Suppressor macrophage treated with lipopolysaccharide for 4 hours (primary cell): ENCODE measurements at places on chromosomes 5 and 9.

DNA sequence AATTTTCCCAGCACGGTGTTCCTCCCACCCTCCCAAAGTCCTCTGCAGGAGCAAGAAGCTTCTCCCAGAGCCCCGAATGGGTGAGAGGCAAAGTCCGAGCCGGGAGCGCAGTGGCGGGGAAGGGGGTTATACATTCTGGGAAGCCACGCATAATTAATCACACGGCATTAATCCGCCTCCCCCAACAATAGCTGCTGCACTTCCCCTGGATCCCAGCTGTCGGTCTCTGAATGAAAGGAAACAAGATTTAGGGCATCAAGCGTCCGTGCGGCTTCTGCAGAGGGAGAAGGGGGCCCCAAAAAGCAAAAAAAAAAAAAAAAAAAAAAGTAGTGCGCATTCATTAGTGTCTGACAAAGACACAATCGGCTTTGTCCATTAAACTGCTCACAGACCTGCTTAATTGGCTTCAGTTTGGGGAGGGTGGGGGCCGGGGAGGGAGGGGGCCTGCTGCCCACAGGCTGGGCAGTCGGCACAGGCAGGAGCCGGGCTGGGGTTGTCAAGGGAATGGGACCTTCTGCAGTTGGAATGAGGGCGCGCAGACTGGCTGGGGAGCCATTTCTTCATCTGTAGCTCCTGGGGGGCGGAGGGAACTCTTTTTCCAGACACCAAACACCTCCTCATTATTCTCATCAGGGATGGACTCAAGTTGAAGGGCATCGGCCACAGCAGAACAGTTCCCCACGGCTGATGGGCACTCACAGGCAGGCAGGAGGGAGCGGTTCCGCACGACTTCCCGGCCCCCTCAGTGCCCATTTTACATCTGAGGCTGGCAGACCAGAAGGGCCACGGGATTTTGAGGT, 3.4 kb downstream of the NOTCH1 start:
- DNase-seq = no peak

DNA sequence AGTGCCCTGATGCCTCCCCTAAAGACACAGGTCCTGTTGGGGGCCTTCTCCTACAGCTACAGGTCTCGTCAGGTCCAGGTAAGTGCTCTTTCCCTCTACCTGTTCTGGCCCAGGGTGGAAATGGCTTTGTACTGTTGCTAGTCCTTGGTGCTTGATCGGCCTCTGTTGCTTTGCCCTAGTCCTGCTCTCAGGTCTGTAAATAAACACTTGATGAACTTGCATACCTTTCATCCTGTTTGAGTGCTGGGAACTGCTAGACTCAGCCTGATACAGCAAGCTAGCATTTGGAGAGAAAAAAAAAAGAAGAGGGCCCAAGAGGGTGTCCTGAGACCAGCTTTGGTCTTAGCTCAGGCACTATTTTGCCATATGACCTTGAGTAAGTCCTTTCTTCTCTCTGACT, 21.8 kb upstream of the ZNF618 start:
- DNase-seq = no peak

DNA sequence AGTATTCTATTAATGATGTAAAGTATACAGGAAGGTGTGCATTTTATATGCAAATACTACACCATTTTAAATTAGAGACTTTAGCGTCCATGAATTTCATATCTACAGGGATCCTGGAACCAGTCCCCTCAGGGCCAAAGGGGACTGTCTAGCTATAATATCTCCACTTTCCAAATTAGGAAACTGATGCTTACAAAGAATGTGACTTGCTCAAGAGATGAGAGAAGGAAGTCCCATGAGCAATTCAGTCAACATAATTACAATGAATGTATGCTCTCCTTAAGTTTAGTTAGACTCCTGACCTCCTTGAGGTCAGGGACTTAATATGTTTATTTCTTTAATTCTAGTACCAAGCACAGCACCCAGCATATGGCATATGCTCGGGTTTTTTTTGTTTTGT, 23.7 kb downstream of the NIPBL start:
- DNase-seq = peak; percentile 59

GRCh38 chr9:30536494-30536893, 1847.9 kb upstream of the ACO1 start:
- no peak for DNase-seq

- peak; percentile 8 for DNase-seq
These were observed 3.1 kb upstream of the UNC13B start for GRCh38 chr9:35158501-35159280.

DNA sequence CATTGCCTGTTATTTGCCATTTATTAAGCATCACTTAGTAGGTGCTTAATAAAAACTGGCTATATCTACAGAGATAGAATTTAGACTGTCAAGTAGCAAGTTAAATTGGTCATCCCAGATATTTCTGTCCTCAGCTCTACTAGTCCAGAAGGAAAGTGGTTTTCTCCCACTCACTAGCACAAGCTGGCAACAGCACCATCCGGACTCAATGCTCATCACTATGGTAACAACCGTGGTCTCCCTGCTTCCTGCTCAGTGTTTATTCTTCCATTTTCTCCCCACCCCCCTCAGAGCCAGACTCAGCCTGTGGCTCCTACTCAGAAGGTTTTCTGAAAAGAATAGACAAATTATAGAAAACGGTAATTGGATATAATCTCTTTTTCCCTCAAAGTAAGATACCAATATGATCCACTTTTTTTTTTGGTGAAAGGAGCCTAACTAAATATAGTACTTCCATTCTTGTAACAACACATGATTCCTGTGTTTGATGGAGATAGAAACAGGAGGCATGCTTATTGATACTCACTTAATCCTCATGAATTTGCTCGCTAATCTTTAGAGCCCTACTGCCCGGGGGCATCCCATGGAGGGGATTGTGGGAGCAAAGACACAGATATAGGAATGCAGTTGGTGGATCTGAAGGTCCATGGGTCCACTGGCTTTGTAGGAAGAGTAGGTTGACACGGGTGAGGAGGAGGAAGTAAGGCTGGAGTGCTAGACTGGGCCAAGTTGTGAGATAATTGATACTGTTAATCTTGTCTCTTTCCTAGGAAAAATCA, 191.4 kb downstream of the MAN2A1 start:
- DNase-seq = no peak

- no peak for DNase-seq
These were observed 297.6 kb downstream of the NTRK2 start for GRCh38 chr9:84966876-84967830.

- no peak for DNase-seq
These were observed 141.0 kb downstream of the ST8SIA4 start for GRCh38 chr5:100762108-100762507.

- DNase-seq = no peak
These were observed 259.8 kb upstream of the IRX4 start for GRCh38 chr5:2142456-2142954.

DNA sequence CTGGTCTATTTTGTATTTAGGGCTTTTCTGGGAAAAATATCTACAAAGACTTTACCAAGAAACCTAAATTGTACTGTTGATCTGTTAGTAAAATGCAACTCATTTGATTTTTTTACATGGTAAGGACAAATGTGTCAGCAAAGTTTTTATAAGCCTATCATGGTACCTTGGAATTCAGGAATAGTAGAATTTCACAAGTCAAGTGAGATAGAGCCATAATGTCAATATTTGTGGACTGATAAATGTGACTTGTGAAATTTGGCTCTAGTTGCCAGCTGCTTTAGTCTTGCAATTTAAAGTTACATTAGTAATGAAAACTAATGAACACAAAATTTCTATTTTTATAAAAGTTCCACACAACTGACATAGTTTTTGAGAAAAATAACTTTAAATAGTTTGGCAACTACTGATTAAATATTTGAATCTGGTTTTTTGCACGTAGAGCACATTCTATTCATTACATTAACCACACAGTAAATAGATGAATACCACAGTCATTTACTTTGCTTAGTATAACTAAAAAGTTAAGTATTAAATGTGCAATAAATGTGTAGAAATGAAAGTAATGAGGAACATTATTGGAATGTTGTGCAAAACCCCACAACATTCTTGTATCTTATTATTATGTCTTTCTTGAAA, 41.2 kb upstream of the RIOK2 start:
- DNase-seq = no peak

DNA sequence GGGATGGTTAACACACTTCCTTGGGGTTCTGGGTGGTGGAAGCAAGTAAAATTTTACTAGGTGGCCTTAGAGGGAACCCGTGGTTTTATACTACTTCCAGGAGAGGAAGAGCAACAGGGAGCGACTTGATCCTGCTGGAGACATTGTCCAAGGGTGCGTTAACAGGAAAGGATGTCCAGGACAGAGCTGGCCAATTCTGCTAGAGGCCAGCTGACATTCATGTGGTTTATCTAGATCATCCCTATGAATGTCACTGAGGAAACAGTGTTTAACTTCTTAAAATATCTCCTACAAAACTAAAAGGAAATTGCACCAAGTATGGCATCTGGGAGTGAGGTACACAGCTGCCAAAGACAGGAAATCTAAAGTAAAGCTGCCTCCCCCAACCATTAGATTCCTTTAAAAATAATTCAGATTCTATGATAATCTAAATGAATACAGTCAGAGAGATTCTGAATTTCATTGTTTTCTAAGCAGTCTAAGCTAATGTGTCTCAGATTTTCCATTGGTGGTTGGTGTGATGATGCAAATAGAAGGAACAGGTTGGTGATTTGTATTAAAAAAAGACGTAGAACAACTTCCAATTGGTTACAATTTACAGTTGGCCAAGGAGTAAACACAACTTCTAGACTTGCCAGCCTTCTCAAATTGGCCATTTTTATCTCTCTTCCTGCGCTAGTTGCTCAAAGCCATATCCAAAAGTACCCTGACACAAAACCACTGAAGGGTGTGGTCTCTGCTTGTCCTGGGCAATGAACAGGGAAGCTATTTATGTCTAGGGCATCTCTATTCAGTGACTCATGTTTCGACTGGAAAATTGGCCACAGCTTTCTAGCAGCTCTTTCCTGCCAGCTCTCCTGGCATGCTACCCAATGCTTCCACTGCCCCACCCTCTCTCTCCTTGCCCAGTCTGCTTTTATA, 574.7 kb upstream of the MEF2C start:
- DNase-seq = peak; percentile 33

GRCh38 chr5:34916518-34916917, 1.0 kb downstream of the BRIX1 start:
- no peak for DNase-seq

- DNase-seq = no peak
These were observed 190.8 kb downstream of the FANCC start for GRCh38 chr9:95126739-95127138.

DNA sequence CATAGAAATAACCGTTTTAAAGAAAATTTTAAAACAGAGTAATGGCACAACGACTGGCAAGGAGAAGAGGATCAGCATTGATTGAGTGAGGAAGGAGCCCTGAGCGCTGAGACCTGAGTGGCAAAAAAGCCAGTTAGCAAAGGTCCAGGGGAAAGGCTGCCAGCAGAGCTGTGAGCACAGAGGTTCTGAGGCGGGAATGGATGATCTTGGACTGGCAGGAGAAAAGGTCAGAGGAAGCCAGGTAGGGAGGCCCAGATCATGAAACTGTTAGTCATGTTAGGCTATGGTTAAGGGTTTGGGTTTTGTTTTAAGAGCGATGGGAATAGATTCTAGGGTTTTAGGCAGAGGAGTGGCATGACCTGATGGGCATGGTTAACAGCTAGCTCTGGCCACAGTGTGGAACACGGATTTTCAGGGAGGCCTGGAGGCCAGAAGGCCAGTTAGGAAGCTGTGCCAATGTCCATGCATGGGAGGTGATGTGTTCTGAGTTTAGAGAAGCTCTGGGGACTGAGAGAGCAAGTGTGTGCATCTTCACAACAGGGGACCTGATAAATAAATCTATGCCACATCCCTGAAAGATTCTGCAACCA, 57.7 kb upstream of the GALNT10 start:
- DNase-seq = no peak

- DNase-seq = no peak
These were observed 141.4 kb upstream of the OTULINL start for GRCh38 chr5:14440223-14440581.

- peak; percentile 60 for DNase-seq
These were observed 23.3 kb downstream of the KCNMB1 start for GRCh38 chr5:170365831-170366230.

DNA sequence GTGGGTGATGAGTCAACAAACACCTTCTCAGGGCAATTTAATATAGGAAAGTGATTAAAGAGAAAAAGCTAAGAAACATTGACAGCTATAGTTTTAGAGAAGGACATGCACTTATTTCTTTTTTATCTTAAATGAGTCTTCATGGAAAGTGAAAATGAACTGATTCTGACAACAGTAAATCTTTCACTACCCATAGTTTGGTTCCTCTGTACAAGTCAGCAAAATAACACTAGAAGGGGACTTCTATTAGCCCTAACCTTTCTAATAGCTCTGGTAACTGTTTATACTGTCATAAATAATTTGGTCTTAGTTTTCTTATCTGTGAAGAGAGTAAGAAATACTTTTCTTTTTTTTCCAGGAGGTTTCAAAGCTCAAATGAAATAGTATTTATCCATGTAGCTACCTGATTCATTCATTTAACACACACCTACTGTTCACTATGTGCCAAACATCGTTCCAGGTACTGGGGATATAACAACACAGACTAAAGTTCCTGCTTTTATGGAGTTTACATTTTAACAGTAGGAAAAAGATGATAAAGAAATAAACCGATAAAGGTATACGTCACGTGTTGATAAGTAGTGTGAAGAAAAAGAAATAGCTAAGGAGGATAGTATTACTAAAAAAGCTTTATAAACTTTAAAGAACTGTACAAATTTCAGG, 148.2 kb downstream of the PCSK1 start:
- no peak for DNase-seq

DNA sequence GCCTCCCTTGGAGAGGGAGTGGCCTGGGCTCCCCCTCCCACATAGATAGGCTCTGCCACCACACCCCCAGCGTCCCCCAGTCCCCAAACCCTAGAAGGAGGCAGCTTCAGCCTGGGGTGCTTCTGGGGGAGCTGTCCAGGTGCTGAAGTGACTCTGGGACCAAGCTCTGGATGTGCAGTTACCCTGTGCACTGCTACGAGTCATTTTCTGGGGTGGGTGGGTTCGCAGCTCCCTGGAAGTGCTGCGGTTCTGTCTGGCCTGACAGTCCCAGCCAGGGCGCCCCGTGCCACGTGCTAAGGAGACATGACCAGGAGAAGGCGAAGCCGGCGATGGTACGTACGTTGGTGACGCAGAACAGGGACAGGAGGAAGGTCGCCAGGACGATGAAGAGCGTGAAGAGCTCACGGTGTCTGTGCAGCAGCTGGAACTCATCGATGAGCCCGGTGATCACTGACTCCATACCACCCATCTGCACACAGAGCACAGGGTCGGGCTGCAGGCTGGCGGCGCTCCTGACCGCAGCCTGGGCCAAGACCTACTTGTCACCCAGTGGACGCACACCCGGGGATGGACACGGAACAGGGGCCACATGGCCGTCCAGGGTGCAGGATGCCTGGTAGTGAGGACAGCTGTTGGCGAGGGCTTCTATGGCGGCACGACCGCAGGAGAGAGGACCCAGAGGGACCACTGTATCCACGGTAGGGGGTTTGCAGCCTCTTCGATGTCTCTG, 35.7 kb downstream of the SLC6A3 start:
- DNase-seq = no peak

- no peak for DNase-seq
These were observed 39.6 kb downstream of the SYK start for GRCh38 chr9:90841213-90841612.

GRCh38 chr9:81022177-81022576, 667.2 kb downstream of the TLE1 start:
- no peak for DNase-seq
